Stimulated activated CD8-positive, alpha-beta memory T cell treated with anti-CD3 and anti-CD28 coated beads, Interleukin-4, amount 100 ng/mL, for 1 hour (primary cell): ENCODE measurements at places on chromosomes 5 and 9.

GRCh38 chr9:23322392-23322791 is 503.6 kb downstream of the ELAVL2 start:
- no peak for DNase-seq

DNA sequence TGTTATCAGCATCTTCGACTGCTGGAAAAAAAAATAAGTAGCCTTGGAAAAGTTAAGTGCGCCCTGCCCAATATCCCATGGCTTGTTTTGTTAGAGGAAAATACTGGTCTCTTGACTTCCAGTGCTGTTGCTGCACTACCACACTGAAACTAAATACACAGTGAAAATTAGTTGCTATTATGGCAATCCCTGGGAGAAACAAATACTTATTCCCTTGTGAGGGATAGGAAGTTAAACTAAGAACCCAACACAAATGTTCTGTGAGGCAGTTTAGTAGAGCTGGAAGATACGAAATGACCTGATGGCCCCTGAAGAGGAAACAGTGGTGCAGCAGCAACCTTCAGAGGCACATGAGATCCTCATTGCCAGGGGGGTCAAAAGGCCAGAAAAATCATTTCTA is 164.0 kb downstream of the ARL15 start:
- no peak for DNase-seq

- DNase-seq = no peak
Measured at GRCh38 chr9:114134827-114135396, 20.4 kb upstream of the COL27A1 start.

DNA sequence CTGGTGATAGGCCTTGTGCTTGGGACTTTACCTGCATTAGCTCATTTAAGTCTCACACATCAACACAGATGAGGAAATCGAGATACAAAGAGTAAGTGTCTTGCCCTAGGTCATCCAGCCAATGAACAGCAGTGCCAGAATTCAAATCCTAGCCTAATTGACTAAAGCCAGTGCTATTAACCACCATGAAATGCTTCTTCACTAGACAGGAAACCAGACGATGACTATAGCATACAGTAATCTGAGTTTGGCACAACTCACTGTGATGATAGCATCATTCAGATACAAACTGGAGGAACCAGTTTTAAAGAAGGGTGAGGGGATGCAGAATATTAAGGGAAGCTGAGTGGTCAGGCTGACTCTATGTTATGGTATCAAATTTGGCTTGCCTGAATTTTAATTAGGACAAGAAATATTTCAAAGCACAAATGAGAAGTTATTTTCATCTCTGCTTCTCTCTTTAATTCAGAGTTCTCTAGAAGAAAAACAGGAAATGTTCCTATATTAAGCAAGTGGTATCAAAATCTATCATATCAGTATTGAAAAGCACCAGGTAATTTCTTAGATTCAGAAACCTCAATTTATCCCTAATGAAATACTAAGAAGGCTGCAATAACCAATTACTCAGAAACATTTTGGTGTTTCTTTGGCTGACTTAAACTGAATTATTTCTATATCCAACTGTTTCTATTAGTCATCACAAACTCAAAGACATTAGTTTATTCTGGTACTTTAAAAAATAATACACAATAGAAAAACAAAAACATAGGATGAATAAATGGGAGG is 147.0 kb upstream of the RASA1 start:
- no peak for DNase-seq

DNA sequence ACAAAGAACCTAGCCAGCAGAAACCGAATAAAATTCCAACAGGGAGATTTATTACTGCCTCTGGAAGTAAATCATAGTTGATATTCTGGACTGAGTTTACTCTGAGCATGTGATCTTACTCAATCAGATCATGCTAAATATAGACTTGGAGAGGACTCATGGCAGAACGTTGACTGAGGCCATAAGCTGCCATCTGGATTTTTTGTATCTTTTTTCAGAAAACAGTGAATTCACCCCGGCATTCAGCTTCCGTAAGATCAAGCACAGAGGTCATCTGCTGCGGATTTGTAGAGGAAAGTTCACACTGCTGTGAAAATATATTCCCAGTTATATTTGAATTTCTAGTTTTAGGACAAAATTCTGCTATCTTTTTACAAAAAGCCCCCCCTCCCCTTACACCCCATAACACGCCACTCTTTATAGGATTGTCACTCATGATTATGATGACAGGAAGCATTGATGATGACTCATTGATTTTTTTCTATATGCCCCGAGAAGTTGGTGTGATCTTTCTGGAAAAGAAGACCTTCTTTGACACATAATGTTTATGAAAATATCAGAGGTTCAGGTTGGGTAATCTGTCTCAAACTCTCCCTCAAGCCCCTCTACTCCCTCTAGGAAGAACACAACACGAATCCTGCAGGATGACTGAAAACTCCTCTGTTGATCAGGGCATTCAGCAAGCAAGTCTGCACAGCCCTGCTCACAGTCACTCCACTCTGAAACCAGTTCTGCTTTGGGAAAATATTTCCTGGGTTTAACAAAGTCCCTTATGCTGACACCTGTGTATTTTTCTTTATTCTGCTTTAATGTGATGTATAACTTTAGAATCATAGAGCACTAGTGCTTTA is 70.8 kb downstream of the NXNL2 start:
- DNase-seq = no peak

DNA sequence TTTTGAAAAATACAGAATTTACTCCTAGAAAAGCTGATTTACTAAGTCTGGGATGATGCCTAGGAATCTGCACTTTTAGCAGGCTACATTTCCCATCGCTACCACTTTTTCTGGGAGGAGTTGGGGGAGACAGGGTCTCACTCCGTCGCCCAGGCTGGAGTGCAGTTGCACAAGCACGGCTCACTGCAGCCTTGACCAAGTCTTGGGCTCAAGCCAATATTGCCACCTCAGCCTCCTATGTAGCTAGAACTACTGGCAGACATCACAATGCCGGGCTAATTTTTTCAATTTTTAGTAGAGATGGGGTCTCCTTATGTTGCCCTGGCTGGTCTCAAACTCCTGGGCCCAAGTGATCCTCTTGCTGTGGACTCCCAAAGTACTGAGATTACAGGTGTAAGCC is 85.9 kb downstream of the NR6A1 start:
- no peak for DNase-seq
